ENCODE measurements at places on chromosomes 4 and X. TPM values are rescaled to one million over a fixed set of nuclear protein-coding genes. Genes with fewer than 3 reads are reported as not detected.

The EGF gene
- total RNA-seq: not detected

The GJB1 gene
- 0.26 TPM for total RNA-seq

The TMPRSS11F gene
- not detected for total RNA-seq

The FRMPD3 gene
- 2.0 TPM for total RNA-seq

The GRXCR1 gene
- total RNA-seq: not detected

The DIPK2B gene
- not detected for total RNA-seq

The RBBP7 gene
- total RNA-seq: 149 TPM

The NLGN4X gene
- not detected for total RNA-seq

The MAGEA12 gene
- total RNA-seq: not detected

The ADH7 gene
- total RNA-seq: not detected

- H3K27me3 ChIP-seq: no peaks in the 10 kb centered on the region
- no peaks in the 10 kb centered on the region for H3K4me1 ChIP-seq
- DNase-seq: no peak
- H3K36me3 ChIP-seq: no peaks in the 10 kb centered on the region
- no peak overlapping the region for H3K4me3 ChIP-seq
- H3K27ac ChIP-seq: no peak overlapping the region
Measured at GRCh38 chr4:46550471-46550870, 160.5 kb upstream of the GABRA2 start.

DNA sequence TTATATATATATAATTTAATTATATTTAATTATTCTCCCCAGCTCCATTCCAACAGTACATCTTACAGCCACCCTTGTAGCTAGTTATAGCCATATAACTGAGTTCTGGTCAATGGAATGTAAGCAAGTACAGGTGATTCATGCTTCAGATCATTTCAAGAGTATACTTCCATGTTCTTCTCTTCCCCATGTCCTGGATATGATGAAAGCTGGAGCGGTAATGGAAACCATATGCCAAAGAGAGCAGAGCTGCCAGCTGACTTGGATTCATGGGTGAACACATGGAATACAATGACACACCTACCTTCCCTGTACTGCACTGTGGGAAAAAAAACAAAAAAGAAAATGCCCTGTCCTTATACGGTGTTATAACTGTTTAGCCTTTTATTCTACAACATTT lies 17.5 kb upstream of the CORIN start:
- no peak for DNase-seq
- no peak overlapping the region for H3K4me3 ChIP-seq
- no peaks in the 10 kb centered on the region for H3K27me3 ChIP-seq
- H3K27ac ChIP-seq: peak overlapping the region; percentile 37
- peaks cover 14% of the 10 kb centered on the region for H3K36me3 ChIP-seq

GRCh38 chr4:10421344-10422055 lies 35.7 kb downstream of the ZNF518B start:
- no peak for DNase-seq
- H3K4me3 ChIP-seq: no peak overlapping the region
- peaks cover 20% of the 10 kb centered on the region for H3K4me1 ChIP-seq
- peak overlapping the region; percentile 73 for H3K27ac ChIP-seq
- peaks cover 11% of the 10 kb centered on the region for H3K36me3 ChIP-seq
- peaks cover 3% of the 10 kb centered on the region for H3K27me3 ChIP-seq

DNA sequence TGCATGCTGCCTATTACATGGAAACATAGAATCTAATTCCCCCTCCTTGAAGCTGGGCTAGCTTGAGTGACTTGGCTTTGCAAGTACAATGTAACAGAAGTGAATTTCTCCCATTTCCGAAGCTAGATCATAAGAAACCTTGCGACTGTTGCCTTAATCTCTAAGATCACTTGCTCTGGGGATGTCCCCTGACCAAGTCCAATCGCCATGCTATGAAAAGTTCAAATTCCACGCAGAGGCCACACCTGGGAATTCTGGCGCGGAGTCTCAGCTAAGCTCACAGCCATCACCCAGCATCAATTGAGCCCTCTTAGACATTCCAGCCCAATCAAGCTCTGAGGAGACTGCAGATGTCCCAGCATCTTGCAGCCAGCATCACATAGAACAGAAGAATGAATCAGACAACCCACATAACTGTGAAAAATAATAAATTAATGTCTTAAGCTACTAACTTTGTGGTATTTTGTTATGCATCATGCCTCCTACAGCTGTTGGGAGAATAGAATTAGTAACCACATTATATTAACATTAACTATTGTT lies 27.0 kb downstream of the GPM6A start:
- DNase-seq: no peak
- H3K36me3 ChIP-seq: no peaks in the 10 kb centered on the region
- H3K4me1 ChIP-seq: no peaks in the 10 kb centered on the region
- H3K27ac ChIP-seq: no peak overlapping the region

- no peak for DNase-seq
Measured at GRCh38 chrX:38893441-38893840, 92.2 kb downstream of the MID1IP1 start.

DNA sequence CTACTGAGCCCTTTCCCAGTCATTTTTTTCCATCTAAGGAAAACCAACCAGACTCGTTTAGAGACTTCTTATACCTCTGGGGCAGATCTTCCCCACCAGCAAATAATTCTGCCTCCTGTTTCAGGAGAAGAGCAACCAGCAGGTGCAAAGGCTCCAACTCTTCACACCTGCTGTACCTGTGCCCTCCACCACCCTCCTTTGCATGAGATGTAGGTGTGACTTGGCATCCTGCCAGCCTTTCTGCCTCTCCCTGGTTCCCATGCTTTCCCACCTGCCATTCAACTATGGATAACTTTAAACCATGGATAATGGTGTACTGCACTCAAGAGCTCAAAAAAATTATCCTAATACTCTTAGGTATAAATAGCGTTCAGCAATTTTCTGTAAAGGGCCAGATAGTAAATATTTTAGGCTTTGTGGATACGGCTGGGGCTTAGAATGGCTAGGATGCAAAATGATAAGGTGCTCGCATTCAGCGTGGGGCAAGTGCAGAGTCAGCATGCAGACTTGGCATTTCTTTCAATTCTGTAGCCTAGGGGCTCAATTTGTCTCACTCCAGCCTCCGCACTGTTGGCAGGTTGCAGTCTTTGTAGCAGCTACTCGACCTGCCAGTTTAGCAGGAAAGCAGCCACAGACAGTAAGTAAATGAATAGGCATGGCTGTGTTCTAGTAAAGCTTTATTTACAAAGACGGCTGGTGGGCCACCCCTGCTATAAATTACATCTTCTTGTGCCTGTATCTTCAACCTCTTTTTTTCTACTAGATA lies 79.8 kb downstream of the HCCS start:
- H3K4me1 ChIP-seq: no peaks in the 10 kb centered on the region
- no peak for DNase-seq
- H3K27me3 ChIP-seq: no peaks in the 10 kb centered on the region
- no peaks in the 10 kb centered on the region for H3K36me3 ChIP-seq

DNA sequence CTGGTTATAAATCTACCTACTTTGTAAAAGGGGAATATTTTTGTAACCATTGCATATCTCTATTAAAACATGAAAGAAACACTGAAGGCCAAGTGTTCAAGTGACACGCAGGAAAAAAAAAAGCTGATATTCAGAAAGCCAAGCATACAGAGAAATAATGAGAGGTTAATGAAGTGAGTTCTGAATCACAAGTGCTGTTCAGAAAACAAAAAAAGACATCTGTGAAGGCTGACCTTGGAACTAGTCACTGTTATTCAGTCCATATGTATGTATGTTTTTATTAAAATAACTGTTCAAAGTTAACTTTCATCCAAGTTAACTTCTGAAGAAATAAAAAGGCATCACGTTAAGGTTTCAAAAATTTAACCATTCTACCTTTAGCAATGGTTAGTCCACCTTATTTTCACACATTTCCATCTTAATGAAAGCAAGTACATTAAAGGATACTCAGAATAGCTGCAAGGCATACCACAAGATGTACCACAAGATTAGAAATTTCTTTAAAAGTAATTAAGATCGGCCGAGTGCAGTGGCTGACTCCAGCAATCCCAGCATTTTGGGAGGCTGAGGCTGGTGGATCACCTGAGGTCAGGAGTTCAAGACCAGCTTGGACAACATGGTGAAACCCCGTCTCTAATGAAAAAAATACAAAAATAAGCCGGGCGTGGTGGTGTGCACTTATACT lies 31.4 kb downstream of the SH3RF1 start:
- H3K27ac ChIP-seq: no peak overlapping the region
- no peak for DNase-seq

- H3K4me1 ChIP-seq: peaks cover 13% of the 10 kb centered on the region
- peak overlapping the region; percentile 65 for H3K4me3 ChIP-seq
- no peak for DNase-seq
- no peaks in the 10 kb centered on the region for H3K27me3 ChIP-seq
Measured at GRCh38 chrX:100829730-100830129, 9.5 kb downstream of the CSTF2 start.

DNA sequence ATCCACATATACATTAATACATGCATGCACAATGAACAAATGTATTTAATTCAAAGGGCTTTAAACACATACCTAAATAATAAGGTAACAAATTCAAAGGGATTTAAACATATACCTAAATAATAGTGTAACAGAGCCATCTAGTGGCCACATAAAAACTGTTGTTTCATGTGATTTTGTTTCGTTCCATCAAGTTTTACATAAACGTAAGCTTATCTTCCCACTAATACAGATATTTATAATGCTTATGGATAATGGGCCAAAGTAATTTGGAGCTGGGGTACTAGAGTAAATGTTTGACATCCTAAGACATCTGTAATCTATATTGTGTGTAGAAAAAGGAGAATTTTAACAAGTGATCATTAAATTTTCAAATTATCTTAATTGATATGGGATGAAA lies 82.3 kb downstream of the PRSS12 start:
- peaks cover 3% of the 10 kb centered on the region for H3K4me1 ChIP-seq
- no peak overlapping the region for H3K4me3 ChIP-seq
- DNase-seq: no peak
- peaks cover 2% of the 10 kb centered on the region for H3K27me3 ChIP-seq

- H3K36me3 ChIP-seq: no peaks in the 10 kb centered on the region
- H3K4me1 ChIP-seq: no peaks in the 10 kb centered on the region
- DNase-seq: no peak
- H3K27me3 ChIP-seq: peaks cover 2% of the 10 kb centered on the region
- no peak overlapping the region for H3K27ac ChIP-seq
Measured at GRCh38 chr4:184062769-184063168, 154.9 kb downstream of the ENPP6 start.

- DNase-seq: no peak
- H3K36me3 ChIP-seq: no peaks in the 10 kb centered on the region
- no peak overlapping the region for H3K27ac ChIP-seq
- H3K4me3 ChIP-seq: no peak overlapping the region
Measured at GRCh38 chrX:20711366-20711765, 444.7 kb upstream of the RPS6KA3 start.

DNA sequence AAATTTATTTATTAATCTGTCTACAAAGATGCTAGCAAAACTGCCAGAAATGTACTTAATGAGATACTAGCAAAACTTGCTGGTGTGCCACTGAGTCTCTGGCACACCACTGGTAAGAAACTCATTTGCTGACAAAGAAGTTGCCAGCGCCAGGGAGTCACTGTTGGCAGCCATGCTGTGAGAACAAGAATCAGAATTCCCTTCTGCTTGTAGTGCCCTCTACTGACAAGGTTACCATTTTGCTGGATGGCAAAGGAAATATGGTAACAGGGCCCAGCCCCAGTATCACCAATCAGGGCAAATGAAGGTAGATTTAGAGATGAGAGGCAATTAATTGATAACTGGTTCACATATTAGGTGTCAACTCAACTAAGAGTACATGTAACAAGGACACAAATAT lies 750.1 kb upstream of the ADGRL3 start:
- H3K36me3 ChIP-seq: no peaks in the 10 kb centered on the region
- no peaks in the 10 kb centered on the region for H3K27me3 ChIP-seq
- H3K4me1 ChIP-seq: no peaks in the 10 kb centered on the region
- H3K27ac ChIP-seq: no peak overlapping the region

DNA sequence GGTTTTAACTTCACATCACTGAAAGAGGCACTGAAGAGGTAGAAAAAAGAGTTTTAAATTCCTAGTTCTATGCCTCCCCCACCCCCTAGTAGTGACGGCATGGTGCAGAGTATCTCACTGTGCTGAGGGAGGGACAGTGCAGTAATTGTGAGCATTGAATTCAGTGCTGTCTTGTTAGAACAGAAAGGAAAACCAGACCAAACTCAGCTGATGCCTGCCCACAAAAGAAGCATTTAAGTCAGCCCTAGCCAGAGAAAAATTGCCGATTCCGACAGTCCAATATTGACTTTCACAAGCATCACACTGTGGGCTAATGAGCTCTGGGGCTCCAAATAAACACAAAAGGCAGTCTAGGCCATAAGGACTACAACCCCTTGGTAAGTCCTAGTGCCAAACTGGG lies 417.7 kb downstream of the AR start:
- no peak overlapping the region for H3K27ac ChIP-seq
- H3K27me3 ChIP-seq: no peaks in the 10 kb centered on the region
- no peak for DNase-seq

- H3K36me3 ChIP-seq: no peaks in the 10 kb centered on the region
- no peak overlapping the region for H3K4me3 ChIP-seq
- DNase-seq: no peak
- no peaks in the 10 kb centered on the region for H3K27me3 ChIP-seq
Measured at GRCh38 chrX:36609616-36610585, 398.3 kb upstream of the FAM47C start.

GRCh38 chr4:48813964-48814363 lies 16.9 kb upstream of the OCIAD1 start:
- H3K36me3 ChIP-seq: no peaks in the 10 kb centered on the region
- H3K4me1 ChIP-seq: peaks cover 14% of the 10 kb centered on the region
- DNase-seq: no peak
- H3K27me3 ChIP-seq: peaks cover 5% of the 10 kb centered on the region

- DNase-seq: no peak
- peaks cover 43% of the 10 kb centered on the region for H3K36me3 ChIP-seq
- H3K4me1 ChIP-seq: peaks cover 15% of the 10 kb centered on the region
- H3K27me3 ChIP-seq: no peaks in the 10 kb centered on the region
- no peak overlapping the region for H3K27ac ChIP-seq
Measured at GRCh38 chrX:46463682-46464081, 81.5 kb downstream of the ZNF674 start.

DNA sequence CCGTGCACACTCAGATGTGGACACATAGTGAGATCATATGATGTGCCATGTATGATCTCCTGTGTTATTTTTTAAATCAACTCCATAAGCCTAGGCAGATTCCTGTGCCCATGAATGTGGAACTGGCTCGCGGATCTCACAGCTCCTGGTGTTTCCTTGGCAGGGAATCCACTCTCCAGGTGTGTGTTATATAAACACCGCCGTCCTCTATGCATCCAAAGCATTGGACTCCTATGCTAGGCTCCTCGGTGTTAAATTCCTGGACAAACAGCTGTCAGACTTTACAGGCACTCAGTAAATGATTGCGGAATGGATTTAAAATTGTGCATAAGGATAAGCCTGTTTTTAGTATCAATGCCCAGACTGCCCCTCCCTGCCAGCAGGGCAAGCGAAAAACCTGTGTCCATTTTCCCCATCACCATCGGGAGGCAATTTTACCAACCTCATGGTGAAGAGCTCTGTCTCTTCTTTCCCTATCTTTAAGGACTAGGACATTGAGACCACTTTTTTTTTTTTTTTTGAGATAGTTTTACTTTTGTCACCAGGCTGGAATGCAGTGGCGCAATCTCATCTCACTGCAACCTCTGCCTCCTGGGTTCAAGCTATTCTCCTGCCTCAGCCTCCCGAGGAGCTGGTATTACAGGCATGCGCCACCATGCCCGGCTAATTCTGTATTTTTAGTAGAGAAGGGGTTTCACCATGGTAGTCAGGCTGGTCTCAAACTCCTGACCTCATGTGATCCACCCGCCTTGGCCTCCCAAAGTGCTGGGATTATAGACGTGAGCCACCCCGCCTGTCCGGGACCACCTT lies 23.6 kb upstream of the GPR78 start:
- DNase-seq: no peak
- H3K4me1 ChIP-seq: no peaks in the 10 kb centered on the region
- H3K27ac ChIP-seq: no peak overlapping the region
- H3K4me3 ChIP-seq: no peak overlapping the region

Data from activated naive CD8-positive, alpha-beta T cell treated with anti-CD3 and anti-CD28 coated beads, Interleukin-2, amount 10 ng/mL, durations not matched to agents 7 days and 5 days (primary cell).